ENCODE measurements at places on chromosomes 7 and 10.

GRCh38 chr7:1244700-1245523 is 12.2 kb downstream of the UNCX start:
- no peak for DNase-seq

DNA sequence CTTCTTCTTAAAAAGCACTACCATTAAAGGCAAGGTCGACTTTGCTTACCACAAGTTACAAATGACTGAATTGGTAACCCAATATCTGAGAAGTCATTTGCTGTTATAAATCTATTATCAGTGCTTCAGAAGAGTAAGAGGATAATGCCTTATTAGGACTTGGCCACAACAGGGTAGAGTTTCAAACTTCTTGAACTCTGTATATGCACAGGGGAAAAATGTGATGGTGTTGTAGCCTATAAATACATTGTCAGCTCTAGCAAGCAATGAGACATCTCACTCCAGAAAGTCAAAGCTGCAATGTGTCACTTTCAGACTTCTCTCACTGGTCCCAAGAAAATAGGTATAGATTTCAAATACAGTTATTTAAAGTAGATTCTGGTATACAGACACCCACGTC is 9.3 kb downstream of the TFEC start:
- DNase-seq, result no peak

DNA sequence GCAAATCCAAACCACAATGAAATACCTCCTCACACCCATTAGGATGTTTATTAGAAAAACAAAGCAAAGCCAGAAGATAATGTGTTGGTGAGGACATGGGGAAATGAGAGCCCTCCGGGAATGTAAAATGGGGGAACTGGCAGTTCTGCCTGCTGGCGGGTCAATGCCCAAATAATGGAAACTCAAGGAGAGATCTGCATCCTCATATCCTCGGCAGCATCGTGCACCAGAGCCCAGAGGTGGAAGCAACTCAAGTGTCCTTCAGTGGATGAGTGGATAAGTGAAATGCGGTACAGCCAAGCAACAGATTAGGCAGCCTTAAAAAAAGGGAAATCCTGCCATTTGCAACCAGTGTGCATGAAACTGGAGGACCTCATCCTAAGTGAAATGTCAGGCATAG is 325.2 kb downstream of the WDR37 start:
- no peak for DNase-seq

- no peak for DNase-seq
Measured at GRCh38 chr7:34837801-34838201, 179.8 kb downstream of the NPSR1 start.

GRCh38 chr7:105854498-105854897 is 21.9 kb downstream of the ATXN7L1 start:
- no peak for DNase-seq
